ENCODE measurements at places on chromosomes 11 and 22.

GRCh38 chr22:47422736-47423135 is 660.3 kb downstream of the TBC1D22A start:
- DNase-seq = no peak

DNA sequence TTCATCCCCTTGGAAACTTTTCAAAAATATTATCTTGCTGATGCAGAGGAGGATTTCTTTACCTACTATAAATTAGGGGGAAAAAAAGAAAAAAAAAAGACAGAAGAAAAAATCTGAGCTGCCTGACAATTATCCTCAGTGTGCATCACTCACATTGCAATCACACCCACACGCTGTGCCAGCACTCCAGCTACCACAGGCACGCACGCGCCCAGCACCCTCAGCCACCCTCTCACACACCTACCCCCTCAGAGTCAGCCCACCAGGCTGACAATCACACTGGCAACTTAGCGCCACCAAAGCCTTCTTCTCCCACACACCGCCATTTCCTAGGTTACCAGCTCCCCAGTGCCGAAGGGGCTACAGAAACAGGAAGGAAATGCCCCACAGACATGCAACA is 236.1 kb downstream of the KCNA4 start:
- no peak for DNase-seq

DNA sequence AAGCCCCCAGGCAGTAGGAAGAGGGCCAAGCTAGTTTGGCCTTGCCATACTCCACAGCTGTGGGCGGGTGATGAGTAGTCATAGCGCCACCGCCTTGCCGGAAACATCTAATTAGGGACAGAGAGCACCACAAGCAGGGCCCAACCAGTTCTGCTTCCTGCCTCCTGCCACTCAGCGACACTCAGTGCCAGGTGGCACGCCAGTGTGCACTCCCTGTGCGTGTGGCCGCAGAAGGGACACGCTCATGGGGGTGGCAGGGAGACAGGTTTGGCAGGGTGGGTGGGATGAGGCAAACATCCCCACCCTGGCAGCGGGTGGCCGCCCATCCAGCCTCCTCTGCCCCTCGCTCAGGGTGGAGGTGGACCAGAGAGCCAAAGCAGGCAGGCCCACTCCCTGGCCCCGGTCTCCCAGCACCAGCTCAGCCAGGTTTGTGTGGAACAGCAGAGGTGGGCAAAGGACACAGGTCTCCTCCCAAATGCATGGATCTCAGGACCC is 4.9 kb downstream of the OVOL1 start:
- DNase-seq = no peak

- DNase-seq = no peak
These were observed 4.5 kb downstream of the SCO2 start for GRCh38 chr22:50520826-50521453.

GRCh38 chr11:22193348-22194051 is 615 bp downstream of the ANO5 start:
- DNase-seq = no peak

GRCh38 chr22:48820481-48821345 is 1007.0 kb downstream of the BRD1 start:
- no peak for DNase-seq

- DNase-seq = no peak
These were observed 181.5 kb downstream of the FAM76B start for GRCh38 chr11:95608093-95608492.

DNA sequence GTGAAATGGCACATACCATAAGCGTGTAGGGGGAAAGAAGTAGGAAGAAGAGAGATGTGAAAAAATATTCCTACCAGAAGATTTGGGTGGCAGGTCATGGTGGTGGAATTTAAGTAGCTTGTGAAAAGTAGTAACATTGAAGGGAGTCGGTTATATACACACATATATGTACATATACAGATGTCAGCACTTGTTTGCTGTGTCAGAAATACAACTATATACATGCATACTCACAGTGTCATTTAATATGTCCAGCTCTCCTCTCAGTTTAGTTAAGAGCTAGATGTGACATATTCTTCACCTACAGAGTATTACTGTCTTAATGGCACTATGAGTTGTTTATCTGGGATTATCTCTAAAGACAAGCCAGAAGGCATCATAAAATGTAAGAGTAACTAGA is 987.4 kb upstream of the CCDC90B start:
- no peak for DNase-seq

GRCh38 chr11:10114593-10115404 is 179.2 kb downstream of the SBF2 start:
- no peak for DNase-seq

DNA sequence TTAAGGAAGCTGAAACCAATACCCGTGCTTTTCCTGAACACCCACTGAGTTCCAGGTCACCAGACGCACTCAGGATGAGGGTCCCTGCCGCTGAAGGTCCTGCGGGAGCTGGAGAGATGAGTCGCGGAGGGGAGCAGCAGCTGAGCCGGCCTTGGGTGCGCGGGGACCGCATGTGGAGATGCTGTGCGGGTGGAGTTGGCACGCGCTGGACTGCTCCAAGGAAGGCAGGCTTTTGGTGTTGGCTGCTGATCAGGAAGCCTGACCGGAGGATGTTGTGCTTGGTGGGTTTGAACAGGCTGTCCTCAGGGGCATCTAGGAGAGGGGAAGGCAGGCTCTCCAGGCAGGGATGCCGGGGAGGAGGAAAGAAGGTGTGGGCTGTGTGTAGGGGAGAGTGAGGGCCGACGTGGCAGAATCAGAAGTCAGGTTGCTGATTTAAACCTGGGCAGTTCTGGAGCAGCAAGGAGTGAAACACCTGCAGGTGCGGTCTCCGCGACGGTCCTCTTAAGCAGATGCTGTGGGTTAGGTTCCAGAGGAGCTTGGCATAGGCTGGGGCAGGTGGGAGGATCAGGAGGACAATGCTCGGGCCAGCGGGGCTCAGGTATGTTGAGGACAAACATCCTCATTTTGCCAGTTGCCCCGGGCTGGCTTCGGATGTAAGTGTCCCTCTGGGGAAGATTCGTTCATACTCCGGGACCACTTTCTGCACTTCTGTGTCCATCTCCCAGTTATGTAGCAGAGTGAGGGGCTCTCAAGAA is 197.5 kb upstream of the B3GAT1 start:
- DNase-seq = no peak

DNA sequence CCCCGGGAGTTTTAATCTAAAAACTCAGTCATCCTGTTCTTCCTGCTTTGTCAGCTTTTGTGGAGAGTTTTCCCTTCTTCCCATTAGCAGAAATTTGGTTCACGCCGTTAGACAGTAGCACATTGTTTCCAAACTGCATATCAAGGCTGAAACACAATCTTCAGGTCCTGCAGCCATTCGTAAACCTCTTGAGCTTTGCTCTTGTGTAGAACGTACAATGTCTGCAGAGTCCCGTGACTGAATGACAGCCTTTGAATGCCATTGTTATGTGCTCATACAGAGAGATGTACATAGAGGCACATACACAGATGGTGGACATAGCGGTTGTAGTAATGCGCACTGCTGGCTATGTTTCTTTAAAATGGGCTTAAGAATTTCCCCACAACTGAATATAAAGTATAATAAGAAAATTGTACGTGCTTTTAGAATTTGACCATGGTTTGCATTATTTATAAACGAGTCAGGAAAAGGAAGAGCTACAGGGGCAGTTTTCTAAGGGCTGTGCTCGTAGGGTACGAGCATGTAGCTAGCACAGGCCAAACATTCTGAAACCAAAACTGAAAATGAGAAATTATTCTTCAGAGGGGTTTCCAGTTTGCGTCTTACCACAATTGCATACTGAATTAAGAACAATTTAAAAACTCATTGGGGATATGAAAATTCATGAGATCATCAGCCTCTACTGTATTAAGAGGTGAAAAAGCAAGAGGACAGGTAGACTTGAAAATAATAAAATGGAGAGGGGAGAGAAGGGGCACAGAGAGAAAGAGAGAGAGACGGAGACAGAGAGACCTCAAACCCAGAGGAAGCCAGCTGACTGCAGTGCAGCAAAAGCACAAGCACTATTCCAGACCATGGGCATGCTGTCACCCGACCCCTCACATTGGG is 310.1 kb downstream of the CADM1 start:
- no peak for DNase-seq

- no peak for DNase-seq
These were observed 61.7 kb downstream of the PARVB start for GRCh38 chr22:44085743-44086270.

GRCh38 chr11:117045196-117045595 is 53.0 kb downstream of the SIK3 start:
- no peak for DNase-seq

- no peak for DNase-seq
These were observed 2.2 kb downstream of the TNNT3 start for GRCh38 chr11:1921574-1922141.

- no peak for DNase-seq
These were observed 74.6 kb downstream of the RAB30 start for GRCh38 chr11:82996966-82997606.

- DNase-seq = no peak
These were observed 29.2 kb upstream of the PGM2L1 start for GRCh38 chr11:74427384-74427886.

DNA sequence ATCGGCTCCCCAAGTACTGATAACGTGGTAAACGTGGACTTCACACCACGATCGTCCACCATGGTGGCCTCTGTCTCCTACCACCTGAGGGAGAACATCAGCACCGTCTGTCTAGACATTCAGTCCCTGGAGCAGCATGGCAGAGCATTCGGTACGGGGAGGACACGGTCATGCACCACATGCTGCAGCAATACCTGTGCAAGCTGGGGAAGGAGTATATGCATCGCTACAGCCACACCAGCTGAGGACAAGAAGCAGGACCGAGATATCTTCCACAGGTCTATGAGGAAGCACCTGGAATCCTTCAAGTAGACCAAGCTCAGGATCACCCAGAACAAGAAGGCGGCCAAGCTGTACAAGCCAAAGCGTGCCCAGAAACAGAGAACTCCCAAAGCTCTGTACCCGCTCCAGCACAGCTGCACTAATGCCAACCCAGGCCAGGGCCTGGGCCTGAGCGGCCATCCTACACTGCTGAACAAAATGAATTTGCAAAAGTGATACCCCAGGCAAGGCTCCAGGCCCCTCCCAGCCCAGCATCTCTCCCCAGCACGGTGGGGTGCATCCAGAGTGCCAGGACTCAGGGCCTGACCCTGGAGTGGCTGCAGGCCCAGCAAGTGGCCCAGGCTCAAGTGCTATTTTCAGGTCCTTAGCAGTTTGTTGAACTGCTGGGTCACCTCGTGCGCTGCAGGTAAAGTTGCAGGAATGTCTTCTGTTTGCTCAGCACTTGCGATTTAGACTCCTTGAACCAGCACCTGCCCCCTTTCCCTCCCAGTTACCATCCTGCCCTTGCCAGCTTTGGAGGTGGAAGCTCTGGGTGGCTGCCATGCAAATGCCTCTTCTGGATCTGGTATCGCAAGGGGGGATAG is 119.3 kb upstream of the SERPIND1 start:
- DNase-seq = no peak

GRCh38 chr22:24107661-24108060 is 73.6 kb upstream of the SUSD2 start:
- no peak for DNase-seq

DNA sequence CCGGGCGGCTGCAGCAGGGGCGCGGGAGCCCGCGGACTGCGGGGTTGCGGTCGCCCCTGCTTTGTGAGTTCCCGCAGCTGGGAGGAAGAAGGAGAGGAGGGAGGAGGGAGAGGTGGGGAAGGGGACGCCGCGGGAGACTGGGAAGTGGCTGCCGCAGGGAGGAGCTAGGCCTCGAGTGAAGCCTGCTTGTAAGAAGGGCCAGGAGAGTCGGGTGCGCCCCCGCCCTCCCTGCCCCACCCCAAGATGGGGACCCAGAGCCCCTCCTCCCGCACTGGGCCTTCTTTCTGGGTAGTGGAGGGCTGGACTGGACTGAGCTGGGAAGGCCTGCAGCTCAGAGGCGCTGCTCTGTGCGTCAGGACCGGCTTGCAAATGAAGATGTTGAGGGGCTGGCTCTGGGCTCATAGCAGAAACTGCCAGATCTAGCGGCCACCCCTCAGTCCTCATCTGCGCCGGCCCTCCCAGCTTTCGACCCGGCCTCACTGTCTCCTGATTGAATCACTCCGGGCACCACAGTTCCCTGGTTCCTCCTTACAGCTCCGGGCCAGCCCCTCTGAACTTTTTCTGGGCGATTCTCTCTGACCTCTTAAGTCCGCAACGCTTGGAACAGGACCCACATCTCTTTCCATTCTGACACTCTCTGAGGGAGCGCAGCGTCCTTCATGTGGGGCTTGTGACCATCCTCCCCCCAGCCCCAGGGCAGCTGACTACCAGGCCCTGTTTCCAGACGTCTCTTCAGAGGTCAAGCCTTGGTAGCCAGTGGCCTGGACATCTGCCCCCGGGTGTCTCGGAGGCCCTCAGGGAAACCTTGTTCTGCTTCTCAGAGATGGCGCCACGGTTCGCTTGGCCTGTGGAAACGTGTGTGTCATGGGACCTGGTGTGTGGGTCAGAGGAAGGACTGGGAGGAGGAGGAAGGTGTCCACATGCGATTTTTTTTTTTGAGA is 21.9 kb downstream of the SERPINH1 start:
- DNase-seq = no peak

GRCh38 chr22:37267661-37268413 is 14.5 kb upstream of the CYTH4 start:
- no peak for DNase-seq

GRCh38 chr11:65206441-65206841 is 24.7 kb downstream of the CAPN1 start:
- DNase-seq = no peak

- DNase-seq = no peak
These were observed 15.1 kb upstream of the KAT5 start for GRCh38 chr11:65696802-65697552.

GRCh38 chr11:1866226-1866625 is 13.3 kb downstream of the LSP1 start:
- no peak for DNase-seq

GRCh38 chr22:21755851-21756284 is 20.3 kb upstream of the YPEL1 start:
- DNase-seq = no peak

DNA sequence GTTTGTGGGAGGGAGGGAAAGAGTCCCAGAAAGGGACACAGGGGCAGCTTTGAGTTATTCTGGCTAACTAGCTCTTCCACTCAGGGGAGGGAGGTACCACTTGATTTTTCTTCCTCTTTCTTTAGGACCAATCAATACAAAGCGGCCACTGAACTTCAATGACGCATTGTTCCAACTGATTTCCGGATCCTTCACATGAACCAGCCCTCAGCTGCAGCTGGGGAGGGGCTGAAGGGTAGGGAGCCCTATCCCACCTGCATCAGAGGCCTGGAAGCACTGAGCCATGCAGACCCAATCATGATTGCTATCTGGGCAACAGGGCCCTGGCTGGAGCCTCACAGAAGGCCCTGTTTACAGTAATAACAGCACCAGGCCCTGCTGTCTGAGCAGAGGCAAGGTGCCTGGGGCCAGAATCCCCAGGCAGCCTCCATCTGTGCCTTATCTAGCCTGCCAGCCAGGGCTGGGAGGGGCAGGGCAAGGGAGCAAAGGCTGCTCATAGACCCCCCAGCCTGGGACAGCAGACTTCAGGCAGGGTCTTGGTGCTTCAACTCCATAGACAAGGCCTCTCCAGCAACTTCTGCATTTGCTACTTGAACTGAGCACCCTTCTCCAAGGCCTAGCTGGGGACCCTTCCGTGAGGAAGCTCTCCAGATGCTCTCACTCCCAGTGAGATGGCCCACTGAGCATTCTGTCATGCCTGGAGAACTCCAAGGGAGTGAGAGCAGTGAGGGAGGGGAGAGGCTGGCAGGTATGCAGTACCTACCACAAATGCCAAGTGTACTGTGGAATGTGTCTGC is 22.5 kb downstream of the CLPB start:
- no peak for DNase-seq

Measured in stimulated activated CD8-positive, alpha-beta memory T cell treated with anti-CD3 and anti-CD28 coated beads, Interleukin-4, amount 100 ng/mL, for 1 hour (primary cell).